ENCODE measurements at places on chromosomes 2 and 18.

DNA sequence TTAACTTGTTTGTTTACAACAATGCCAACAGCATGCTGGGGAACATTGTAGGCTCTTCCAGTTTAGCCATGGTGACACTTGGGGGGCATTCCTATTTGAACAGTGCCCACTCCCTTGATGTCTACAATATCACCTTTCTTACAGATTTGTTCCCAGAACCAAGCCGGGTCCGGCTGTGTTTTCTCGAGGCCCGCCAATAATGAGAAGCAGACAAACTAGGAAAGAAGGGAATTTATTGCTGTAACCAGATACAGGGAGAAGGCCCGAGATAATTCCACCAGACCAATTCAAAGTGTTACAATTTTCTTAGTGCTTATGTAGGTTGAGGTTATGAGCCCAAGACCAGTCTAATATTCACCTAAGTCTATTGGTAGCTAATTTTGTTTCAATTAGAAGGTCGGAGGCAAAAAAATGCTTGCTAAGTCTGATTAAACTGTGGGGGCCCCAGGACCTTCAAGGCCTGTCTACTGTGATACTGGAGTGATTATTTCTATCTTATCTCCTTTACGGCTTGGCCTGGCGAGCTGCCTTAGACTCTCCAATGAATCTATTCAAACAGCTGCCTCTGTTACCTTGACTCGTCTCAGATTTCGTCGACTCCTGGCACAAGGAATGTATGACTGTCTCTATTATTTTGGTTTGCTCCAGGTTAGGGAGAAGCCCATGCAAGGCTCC lies 59.1 kb upstream of the PSME4 start:
- no peak for DNase-seq

GRCh38 chr2:101038455-101039255 lies 36.6 kb downstream of the RPL31 start:
- DNase-seq, result no peak

GRCh38 chr18:30093376-30093775 lies 949.2 kb downstream of the DSC3 start:
- DNase-seq, result no peak

DNA sequence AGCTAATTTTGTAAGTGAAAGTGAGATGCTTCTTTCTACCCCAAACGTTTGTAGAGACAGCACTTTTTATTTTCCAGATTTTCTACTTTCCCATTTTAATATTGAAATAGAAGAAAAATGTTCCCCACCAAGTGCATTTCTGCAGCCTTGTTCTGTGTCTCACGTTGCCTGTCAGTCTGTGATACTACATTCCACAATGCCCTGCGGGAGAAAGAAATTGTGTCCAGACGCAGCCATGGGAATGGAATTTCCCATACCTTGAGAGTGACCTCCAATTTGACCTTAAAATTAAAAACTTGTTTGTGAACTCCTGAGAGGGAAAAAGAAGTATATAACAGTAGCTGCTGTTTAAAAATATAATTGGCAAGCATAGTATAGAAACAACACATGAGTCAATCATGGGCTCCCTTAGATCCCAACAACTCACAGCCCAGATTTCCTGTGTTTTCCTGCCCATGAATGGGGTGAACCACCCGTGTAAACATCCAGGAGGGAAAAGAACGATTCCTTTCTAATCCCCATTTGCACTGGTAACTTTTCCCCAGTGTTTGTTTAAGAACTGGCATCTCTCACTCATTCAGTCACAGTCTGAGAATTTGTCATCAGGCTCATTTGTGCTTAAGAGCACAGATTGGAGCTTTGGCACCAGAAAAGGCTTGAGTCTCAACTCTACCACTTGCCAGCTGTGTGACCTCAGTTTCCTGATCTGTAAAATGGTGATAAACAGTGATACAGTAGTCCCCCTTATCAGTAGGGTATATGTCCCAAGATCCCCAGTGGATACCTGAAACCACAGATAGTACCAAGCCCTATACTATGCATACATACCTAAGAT lies 166.1 kb upstream of the ZNF521 start:
- DNase-seq, result no peak

DNA sequence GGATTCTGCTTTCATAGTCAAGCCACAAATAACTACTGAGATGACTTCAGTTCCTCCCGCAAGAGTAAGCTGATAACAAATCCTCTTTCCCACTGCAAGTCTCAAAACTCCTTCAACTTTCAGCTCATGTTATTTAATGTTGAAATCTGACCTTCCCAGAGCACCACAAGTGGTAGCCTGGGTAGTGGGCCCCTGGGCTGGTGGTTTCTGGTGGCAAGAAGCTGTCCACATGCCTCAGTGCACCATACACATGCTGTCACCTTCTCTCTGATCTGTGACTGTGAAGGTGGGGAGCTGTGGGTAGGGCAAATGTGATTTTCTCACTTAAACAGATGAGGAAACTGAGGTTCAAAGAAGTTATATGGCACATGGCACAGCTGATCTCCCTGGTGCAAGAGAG lies 246.1 kb upstream of the EPAS1 start:
- no peak for DNase-seq

- DNase-seq, result no peak
Measured at GRCh38 chr2:236545248-236545658, 24.4 kb upstream of the ACKR3 start.

DNA sequence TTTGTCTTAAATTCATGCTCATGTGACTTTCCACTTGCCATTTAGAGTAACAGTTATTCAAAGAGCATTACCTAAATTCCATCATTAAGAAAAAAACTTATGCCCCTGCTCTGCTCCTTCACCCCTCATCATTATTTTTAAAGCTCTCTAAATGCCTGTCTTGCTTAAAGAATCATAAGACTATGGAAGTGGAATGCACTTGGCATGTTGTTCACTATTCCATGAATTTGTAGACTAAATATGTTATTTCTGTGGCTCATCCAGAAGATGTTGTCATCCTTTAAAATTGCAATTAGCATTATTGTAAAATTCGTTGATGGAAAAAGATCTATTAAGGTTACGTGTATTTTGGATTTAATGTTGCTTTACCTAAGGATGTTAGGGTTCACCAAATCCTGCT lies 61.8 kb downstream of the FMNL2 start:
- no peak for DNase-seq
